ENCODE measurements at places on chromosomes 5 and 9.

DNA sequence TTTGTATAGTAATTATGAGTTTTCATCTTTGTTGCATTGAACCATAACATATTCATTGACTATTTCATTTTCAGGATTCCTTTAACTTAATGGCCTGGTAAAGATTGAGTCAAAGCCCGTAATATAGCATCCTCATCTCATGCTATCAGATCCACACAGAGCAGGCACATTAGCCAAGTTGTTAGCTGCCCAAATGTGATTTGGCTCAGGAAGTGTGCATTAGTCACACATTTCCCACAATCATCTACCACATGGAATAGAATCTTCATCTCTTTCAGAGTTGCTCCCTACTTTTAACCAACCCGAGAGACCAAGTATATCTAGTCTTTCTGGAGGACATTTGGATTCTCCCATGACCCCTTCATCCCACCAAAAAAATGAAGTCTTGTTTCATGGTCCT, 481.0 kb upstream of the PTGER4 start:
- no peak for DNase-seq

DNA sequence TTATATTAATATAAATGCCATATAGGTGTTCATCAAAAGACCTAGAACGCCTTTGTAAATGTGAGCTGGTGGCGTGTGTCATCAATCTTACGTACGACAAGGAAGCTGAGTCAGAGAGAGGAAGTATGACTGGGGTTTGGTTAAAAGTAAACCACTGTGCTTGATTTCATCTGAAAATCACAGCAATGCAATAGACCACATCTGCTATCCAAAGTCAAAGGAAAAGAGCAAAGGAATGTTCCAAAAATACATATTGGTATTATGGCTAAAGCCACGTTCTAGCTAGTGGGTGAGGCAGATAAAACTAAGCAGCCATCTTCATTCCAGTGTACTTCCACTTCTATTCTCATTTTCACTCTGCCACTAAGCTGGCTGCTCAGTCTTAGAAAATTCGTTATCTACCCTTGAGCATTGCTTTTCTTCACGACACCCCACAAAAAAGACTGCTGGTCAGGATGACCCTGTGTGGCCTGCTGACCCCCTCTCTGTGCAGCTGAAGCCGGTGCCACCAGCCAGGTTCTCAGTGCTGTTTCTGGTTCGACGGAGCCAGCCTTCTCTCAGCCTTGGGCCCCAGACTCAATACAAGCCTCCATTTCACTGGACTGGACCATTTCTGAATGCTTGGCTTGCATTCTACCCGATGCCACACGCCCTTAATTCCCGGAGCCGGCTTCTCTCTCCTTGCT, 23.8 kb downstream of the SHC3 start:
- DNase-seq = no peak

- no peak for DNase-seq
Observed at GRCh38 chr9:35935261-35935660, 22.7 kb downstream of the OR2S2 start.

- no peak for DNase-seq
Observed at GRCh38 chr5:139120521-139120920, 77.6 kb downstream of the SIL1 start.

- DNase-seq = no peak
Observed at GRCh38 chr9:20658677-20659473, 25.2 kb upstream of the FOCAD start.

- no peak for DNase-seq
Observed at GRCh38 chr9:116142706-116143492, 10.7 kb upstream of the PAPPA start.

DNA sequence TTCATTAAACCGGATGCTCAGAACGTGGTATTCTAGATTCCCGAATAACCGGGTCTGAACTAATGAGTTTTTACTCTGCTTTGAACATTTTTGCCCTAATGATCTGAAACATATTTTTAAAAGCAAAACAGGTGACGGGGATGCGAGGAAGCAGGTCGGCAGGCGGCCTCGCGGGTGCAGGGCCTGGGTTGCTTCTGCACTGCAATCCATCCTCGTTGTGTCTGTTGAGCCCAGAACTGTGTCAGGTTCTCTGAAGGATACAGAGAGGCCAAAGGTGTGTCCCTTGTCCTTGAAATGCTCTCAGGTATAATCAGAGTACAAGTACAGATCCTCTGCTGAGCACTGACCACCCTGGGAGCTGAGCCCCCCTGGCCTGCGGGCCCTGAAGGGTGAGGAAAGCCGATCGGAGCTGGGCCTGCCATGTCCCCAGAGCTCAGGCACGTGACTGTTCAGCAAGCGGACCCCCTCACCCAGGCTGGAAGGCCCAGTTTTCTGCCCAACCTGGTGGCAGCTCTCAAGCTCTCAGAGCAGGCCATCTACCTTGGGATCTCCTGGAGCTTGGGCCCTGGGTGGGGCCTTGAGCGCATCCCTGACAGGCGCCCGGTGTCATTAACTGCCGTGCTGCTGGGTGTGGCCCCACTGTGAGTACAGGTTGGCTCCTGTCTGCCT, 151.8 kb downstream of the OLFM1 start:
- DNase-seq = no peak

DNA sequence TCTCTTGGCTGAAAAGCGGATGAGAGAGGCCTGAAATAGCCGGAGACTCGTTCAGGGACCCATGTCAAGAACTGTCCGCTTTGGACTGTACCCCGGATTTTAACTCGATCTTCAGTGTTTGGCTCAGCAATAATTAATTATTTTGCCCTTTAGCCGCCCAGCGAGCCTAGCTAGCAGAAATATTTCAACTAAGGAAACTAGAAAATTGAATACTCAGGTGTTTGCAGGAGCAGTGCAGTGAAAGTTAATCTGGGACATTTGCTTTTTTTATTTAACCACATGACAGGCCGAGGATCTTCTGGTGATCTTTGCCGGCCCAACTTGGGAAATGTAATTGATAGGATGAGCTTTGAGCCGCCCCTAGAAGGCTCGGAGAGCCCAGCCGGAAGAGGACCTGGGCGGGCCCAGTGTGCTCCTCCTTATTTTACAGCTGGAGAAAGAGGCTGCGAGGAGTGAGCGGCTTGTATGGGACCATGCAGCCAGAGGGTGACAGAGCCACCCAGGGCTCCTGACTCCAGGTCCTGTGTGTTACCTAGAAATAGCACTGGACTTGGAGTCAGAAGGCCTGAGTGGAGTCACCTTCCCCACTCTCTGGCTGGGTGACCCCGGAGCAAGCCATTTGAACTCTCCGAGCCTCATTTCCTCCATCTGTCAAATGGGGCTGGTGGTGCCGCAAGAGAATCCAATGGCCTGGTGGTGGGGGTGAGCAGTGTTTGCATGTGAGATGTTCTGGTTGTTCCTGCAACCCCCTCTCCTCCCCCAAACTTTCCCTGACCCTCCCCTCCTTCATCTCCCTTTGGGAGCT, 2.4 kb downstream of the PPARGC1B start:
- DNase-seq = no peak

GRCh38 chr9:38096238-38096805, 27.3 kb upstream of the SHB start:
- DNase-seq = no peak

GRCh38 chr9:127897193-127897692, 2.2 kb downstream of the ST6GALNAC6 start:
- no peak for DNase-seq
